GF-D8 (cell line): ENCODE measurements at places on chromosomes 7 and 10.

DNA sequence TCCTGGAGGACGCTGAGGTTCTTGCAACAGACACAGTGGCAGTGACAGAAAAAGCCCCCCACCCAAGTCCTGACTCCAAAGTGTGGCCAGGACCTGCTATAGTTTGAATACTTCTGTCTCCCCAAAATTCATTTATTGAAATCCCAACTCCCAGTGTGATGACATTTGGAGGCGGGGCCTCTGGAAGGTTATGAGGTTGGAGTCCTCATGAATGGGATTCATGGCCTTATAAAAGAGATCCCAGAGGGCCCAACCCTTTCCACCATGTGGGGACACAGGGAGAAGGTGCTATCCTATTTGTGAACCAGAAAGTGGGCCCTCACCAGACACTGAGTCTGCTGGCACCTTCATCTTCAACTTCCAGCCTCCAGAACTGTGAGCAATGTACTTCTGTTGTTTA lies 18.3 kb downstream of the ANXA11 start:
- no peak for DNase-seq

DNA sequence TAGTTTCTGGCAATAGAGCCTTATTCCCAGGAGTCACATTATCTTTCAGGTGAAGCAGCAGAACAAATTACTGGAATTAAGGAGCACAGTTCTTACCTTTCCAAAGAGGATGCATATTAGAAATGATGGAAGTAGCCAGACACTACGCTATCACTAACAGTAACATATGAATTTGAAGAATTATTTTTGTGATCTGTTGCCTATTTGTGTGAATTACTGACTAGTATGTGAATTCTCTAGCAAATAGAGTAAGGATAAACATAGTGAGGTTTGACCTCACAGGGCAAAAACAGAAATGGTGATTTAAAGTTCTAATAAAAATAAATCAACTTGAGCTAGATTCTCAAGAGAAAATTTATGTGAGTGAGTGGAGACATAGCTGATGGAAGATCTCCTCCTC lies 1299.3 kb downstream of the XPNPEP1 start:
- DNase-seq: no peak

- DNase-seq: no peak
Observed at GRCh38 chr7:1538544-1539180, 8.2 kb downstream of the MAFK start.

- no peak for DNase-seq
Observed at GRCh38 chr7:30139836-30140384, 5.1 kb downstream of the MTURN start.

DNA sequence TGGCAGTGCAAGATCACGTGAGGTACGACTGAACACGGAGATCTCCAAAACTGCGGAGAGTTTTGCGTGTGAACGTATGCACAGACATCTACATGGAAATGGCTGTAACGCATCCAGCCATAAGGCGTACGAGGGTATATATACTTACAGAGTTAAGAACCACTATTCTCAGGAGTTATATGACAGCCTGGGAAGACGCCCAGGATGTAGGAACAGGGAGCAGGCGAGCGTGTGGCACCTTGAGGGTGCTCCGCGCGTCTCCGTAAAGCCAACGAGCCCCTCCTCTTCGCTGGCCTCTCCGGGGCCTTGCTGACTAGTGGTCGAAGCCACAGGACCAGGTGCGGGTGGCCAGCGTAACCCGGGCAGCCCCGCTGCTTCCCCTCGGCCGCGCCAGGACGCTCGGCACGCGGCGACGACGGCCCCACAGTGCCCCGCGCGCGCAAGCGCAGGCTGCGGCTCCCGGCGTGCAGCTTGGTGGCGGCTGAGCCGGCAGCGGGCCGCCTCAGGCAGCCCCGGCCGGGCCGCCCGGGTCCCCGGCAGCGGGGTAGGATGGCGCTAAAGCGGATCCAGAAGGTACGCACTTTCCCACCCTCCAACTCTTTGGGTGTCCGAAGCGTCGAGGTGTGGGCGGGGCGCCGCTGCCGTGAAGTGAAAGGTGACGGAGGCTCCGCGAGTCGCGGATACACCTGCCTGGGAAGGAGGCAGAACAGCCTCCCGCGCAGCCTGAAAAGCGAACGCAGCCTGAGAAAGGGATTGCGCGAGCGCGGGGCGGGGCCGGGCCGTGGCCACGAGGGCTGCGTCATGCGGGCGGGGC lies at the start of gene UBE2D4:
UBE2D4 (plus strand) TSS at position 453 of the 814 bp plus-strand sequence; CDS start at position 550, 97 bp downstream.
- DNase-seq: peak; percentile 72

- DNase-seq: no peak
Observed at GRCh38 chr10:33229949-33230267, 104.6 kb downstream of the NRP1 start.

DNA sequence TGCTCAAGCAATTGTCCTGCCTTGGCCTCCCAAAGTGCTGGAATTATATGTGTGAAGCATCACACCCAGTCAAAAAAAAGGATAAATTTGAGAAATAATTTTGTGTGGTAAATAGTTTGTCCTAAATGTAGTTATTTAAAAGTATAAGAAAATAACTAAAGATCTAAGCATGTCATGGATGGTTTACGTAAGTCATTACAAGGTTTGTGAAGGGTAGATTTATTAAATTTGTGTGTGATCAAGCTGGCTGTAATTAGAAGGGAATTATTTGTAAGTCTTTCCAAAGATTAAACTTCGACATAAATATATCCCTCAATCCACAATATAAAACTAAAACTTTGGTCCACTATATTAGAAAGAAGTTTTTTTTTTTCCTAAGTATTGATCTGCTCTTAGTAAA lies 28.6 kb downstream of the ORC5 start:
- no peak for DNase-seq

DNA sequence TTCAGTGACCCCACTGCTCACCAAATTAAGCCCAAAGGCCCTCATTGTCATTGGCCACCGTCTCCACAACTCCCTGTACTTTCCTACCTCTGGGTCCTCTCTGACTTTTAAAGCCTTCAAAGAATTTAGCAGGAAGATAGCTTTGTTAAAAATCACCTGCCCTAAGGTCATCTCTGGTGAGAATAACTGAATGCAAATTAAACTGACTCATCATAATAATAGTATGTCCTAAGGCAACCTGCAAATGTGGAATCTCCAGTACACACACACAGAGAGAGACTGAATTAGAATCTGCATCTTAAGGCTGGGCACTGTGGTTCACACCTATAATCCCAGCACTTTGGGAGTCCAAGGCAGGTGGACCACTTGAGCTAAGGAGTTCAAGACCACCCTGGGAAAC lies 24.1 kb downstream of the OAT start:
- no peak for DNase-seq

GRCh38 chr7:157432957-157433576 lies 96.3 kb downstream of the DNAJB6 start:
- DNase-seq: no peak

DNA sequence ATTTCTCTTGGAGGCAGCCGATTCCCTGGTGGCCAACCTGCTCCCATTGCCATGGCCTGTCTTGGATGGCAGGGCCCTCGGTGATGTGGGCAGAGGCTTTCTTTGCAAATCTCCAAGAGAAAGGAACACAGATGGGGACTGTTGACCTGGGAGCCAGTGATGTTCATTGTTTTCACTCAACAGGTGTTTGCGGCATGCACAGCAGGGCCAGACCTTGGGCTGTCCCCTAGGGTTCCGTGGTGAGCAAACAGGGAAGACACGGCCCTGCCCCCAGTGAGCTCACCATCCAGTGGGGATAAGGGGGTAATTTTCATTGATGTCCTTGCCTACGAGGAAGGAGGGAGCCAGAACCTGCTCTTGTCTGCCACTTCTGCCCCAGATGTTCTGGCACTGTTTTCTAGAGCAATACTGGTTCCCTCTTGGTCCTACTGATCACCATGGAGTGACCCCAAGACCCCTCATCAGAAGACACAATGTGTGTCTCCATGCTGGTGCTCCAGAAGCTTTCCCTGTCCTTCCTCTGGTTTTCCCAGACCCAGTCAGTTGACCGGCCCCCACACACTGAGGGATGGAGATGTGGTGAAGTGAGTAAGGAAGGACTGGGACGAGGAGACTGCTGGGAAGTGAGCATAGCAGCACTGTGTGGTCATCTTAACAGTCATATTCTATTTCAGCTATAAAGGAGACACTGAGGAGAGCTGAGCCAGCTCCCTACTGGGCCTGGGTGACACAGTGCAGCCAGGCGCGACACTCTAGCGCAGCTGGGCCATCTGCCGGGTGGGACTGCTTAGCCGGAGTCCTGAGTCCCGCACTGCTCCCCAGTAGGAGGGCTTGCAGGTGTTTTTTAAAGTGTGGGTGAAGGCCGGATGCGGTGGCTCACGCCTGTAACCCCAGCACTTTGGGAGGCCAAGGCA lies 20.4 kb upstream of the FIGNL1 start:
- DNase-seq: no peak

- DNase-seq: no peak
Observed at GRCh38 chr7:6203381-6203780, 69.0 kb downstream of the CYTH3 start.

GRCh38 chr10:43198682-43199005 lies 60.4 kb downstream of the CSGALNACT2 start:
- DNase-seq: no peak

DNA sequence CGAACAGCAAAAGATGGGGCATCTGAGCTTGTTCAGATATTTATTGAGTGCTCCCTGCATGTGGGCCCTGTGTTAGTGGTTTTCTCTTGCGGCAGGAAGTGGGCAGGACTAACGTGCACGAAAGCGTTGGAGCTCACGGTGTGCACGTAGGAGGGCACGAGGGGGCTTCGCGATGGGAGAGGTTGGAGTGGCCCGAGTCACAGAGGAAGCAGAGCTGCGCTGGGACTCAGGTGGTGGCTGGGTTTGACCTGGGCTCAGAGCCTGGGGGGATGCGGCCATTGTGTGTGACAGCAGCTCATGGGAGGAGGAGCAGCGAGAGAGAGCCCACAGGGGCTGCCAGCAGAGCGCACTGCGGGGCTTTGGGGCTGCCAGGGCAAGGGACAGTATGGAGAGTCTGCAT lies 7.7 kb downstream of the ZSCAN25 start:
- no peak for DNase-seq

DNA sequence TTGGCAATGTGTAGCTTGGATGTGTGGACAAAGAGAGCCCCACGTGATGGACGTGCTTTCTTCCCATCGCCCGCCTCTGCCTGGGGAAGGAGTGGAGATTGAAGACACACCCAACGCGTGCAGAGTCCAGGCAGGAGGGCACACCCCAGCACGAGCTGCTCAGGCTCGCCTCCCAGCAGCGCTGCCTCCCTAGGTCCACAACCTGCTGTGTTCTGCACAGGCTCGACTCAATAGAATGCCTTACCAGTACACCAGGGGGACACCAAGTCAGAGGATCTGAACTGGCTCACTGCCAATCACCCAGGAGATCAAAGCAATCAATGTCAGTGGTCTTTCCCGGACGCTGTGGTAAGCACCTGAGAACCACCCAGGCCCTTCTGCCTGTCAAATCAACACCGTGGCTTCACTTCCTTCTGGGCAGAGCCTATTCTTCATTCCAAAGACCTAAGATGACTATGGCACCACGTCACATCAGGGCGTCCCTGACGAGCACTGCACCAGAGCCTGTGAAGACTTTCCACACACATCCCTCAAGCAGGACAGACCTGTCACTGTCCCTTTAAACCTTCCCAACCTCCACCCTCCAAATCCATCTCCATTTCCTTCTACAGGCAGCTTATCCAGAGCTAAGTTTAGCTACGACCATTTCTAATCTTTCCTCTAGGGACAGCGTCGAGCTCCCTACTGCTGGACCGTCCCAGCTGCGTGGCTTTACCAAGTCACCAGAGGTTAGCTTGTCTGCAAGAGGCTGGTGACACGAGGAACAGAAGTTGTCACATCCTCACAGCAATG lies 72.3 kb downstream of the AMZ1 start:
- DNase-seq: no peak

- no peak for DNase-seq
Observed at GRCh38 chr7:110974441-110974840, 116.5 kb upstream of the LRRN3 start.

DNA sequence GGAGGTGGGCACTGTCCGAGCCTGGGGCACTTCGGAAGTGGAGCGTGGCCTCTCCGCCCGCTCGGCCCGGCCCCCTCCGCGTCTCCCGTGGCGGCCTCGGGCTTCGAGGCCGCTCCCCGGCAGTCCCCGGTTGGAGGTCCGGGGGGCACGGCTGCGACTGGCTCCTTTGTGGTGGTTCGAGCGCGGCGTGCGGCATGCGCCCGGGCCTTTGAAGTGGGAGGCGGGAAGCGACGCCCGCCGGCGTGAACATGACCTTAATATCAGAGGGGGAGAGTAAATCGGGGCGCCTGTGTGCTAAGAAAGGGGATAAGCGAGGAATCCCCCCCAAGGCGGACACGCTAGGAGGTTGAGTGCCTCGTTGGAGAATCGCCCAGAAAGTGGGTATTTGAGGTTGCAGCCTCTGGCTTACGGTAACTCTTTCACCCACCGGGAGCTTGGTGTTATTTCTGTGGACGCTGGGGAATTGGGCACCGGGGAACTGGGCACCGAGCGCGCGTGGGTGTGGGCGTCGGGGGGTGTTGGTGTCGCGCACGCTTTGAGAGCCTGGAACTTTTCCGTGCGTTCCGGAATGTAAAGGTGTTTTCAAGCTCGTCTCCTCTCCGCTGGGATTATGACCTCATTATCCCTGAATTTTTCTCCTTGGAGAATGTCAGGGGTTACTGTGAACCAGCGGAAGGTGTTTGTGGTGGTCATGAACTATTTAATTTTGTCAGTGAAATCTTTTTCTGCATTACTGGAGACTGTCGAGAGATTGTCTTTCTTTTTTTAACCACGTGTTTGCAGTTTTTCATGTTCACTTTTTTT lies 660 bp downstream of the SUV39H2 start:
- DNase-seq: no peak

GRCh38 chr7:81515009-81515408 lies 254.8 kb downstream of the HGF start:
- DNase-seq: no peak

- no peak for DNase-seq
Observed at GRCh38 chr7:774161-775109, 47.4 kb upstream of the PRKAR1B start.

DNA sequence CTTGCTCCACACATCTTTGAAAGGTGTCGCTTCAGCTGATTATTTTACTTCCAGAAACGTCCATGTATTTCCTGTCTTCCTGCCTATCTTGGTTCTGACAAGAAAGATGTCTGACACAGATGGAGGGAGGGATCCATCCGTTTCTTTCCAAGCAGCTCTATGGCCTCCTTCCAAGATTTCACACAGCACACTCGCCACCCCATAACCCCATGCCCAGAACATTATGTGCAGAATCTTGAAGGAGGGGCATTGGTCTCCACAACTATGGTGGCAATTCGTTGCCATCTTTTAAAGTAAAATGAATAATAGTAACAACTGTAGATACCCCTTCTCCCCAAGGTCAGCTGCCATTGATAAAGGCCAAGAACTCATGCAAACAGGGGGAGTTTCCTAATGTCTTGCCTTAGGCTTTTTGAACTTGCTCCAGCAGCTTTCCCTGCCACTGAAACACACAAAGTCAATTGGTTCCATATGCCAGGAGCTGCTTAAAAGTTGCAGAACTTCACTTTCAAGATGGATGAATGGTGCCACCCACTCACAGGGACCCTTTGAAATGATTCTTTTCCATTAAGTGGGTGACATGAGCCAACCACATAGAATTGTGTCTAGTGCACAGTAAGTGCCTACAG lies 60.0 kb downstream of the VSTM4 start:
- DNase-seq: no peak

DNA sequence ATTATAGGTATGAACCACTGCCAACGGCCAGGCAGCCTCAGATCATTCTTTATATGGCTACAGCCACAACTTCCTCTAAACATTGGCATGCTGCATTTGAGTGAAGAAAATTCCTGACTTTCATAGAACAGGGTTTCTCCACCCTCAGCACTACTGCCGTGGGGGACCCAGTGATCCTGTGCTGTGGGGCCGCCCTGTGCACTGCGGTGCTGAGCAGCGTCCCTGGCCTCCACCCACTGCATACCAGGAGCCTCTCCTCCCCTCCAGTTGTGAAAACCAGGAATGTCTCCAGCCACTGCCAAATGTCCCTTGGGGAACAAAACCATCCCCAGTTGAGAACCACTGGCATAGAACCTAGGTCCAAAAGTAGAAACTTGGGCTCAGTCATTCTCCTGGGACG lies 15.8 kb downstream of the CNPY1 start:
- no peak for DNase-seq
